ENCODE measurements at places on chromosomes 7 and 10.

GRCh38 chr7:139855498-139856270 lies 26.6 kb downstream of the TBXAS1 start:
- peak; percentile 40 for ATAC-seq
- H3K36me3 ChIP-seq = no peaks in the 10 kb centered on the region
- H3K4me1 ChIP-seq = peaks cover 16% of the 10 kb centered on the region
- peak overlapping the region; percentile 29 for H3K27ac ChIP-seq
- no peak overlapping the region for H3K4me3 ChIP-seq

DNA sequence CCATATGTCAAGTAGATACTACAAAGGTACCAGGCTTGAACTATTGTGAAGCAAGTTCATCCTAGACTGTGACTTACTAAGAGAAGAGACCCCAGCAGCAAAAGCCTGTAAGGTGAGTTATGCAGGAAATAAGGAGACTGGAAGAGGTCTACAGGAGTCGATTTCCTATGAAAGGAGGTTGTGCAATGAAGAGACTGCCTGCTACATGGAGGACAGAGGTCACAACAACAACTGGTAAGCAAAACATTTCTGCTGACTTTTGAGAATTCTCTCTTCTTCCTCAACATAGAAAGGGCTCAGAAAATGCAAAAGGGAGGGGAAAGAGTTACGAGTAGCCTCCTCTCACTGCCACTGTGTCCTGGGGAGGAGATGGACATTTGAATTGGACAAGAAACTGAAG lies 42.4 kb downstream of the PDK4 start:
- no peaks in the 10 kb centered on the region for H3K27me3 ChIP-seq
- H3K36me3 ChIP-seq = no peaks in the 10 kb centered on the region
- H3K4me3 ChIP-seq = no peak overlapping the region
- no peak for ATAC-seq
- peaks cover 31% of the 10 kb centered on the region for H3K4me1 ChIP-seq

DNA sequence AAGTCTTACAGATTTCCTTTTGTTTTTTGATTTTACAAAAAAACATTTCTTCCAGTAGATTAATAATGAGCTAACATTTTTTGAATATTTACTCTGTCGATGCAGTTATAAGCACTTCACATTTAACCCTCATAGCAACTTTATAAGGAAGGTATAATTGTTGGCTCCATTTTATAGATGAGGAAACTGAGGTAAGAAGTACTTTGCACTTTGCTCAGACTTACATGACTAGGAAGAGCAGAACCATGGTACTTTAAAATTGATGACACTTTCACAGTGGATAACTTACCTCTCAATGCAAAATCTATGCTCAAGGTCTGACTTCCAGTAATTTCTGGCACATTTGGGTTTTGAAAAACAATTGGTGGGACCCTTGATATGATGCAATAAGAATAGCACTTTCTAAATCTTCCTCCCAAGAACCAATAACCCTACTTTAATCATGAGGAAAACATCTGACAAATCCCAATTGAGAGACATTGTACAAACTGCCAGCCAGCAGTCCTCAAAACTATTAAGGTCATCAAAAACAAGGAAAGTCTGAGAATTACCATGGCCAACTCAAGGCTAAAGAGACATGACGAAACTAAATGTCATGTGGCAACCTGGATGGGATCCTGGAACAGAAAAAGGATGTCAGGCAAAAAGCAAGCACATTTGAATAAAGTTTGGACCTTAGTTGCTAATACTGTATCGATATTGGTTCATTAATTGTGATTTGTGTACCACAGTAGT lies 72.6 kb downstream of the RALA start:
- no peaks in the 10 kb centered on the region for H3K27me3 ChIP-seq
- H3K36me3 ChIP-seq = peaks cover 71% of the 10 kb centered on the region
- no peak overlapping the region for H3K4me3 ChIP-seq
- H3K27ac ChIP-seq = no peak overlapping the region

DNA sequence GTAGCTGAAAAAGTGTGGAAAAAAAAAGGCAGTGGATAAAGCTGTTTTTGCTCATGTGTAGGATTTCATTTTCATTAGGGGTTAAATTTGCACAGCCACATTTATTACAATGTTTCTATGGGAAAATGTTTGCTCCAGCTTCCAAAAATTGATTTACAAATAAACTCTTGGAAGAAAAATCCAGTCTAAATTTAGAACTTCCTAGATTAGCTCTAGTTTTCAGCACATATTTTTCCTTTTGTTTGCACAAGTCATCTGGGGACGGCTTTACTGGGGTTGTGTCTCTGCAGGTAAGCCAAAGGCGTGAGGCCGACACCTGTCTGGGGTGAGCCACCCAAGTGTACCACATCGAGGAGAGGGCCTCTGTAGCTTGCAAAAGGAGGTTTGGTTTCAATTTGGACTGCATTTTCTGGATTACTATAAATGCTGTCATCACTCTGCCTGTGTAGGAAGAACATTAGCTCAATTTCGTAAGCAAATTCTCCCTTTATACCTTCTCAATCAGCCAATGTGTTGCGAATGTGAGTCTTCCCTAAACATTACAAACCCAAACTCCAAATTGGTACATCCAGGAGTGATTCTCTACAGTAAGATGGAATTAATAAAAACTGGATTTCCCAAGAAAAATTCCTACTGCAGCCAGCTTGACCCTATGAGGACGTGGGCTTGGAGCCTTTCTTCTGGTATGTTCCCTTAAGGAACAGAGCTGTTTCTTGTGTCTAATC lies 89.5 kb upstream of the ZNF438 start:
- no peak overlapping the region for H3K4me3 ChIP-seq
- no peaks in the 10 kb centered on the region for H3K27me3 ChIP-seq
- no peak overlapping the region for H3K27ac ChIP-seq
- H3K4me1 ChIP-seq = no peaks in the 10 kb centered on the region

DNA sequence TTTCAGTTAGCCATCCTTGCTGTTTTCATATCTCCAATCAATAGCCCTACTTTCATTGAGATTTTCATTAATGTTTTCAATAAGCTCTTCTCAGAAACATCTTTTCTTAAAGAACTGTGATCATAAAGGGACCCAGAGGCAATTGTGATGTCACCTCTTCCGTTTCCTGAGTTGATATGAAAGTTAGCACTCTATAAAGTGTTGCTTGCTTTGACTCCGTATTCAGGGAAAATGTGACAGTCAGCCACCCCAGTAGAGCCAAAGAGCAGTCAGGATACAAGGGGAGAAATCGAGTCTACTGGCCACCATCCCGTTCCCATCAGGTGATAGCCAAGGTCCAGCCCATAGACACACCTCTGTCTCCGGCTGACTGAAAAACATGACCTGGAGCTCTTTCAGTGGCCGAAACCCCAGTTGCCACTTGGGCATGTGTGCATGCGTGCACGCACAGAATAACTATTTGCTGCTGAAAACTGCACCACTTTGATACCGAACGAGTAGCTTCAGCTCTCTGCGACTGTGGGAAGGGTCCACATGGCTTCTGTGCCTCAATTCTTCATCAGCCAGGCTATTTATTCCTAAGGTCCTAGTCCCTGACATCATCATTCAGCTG lies 291.4 kb downstream of the USP6NL start:
- H3K4me3 ChIP-seq = no peak overlapping the region
- H3K4me1 ChIP-seq = peaks cover 10% of the 10 kb centered on the region
- no peak for ATAC-seq
- H3K27ac ChIP-seq = no peak overlapping the region
- H3K27me3 ChIP-seq = no peaks in the 10 kb centered on the region

GRCh38 chr7:16098058-16098457 lies 323.3 kb downstream of the CRPPA start:
- H3K4me3 ChIP-seq = no peak overlapping the region
- no peaks in the 10 kb centered on the region for H3K36me3 ChIP-seq
- H3K4me1 ChIP-seq = peaks cover 12% of the 10 kb centered on the region
- H3K27me3 ChIP-seq = no peaks in the 10 kb centered on the region

DNA sequence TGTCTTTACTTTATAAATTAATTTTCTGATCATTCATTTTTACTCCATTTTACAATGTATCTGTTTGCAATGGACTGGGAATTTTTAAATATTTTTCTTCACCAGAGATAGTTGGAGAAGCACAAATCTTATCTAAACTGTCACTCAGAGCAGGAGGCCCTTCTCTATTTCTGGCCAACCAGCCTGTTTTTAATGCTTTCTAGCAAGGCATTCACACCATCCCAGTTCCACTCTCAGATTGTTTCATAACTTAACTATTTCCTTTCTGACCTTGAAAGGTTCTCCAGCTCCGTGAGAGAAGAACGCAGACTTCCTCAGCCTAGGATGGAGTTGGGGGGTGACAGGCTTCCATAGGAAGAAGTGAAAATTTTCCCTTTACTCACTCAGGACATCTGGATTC lies 155.8 kb downstream of the SKIDA1 start:
- no peaks in the 10 kb centered on the region for H3K4me1 ChIP-seq
- no peaks in the 10 kb centered on the region for H3K36me3 ChIP-seq
- H3K27me3 ChIP-seq = no peaks in the 10 kb centered on the region
- ATAC-seq = no peak

GRCh38 chr7:51352174-51353100 lies 35.8 kb upstream of the COBL start:
- H3K27me3 ChIP-seq = no peaks in the 10 kb centered on the region
- H3K4me1 ChIP-seq = no peaks in the 10 kb centered on the region
- H3K4me3 ChIP-seq = no peak overlapping the region
- H3K27ac ChIP-seq = no peak overlapping the region
- ATAC-seq = no peak
- H3K36me3 ChIP-seq = no peaks in the 10 kb centered on the region

- H3K27me3 ChIP-seq = no peaks in the 10 kb centered on the region
- no peaks in the 10 kb centered on the region for H3K36me3 ChIP-seq
- no peak overlapping the region for H3K4me3 ChIP-seq
Observed at GRCh38 chr7:63008366-63008765, 990.3 kb upstream of the ZNF722 start.

DNA sequence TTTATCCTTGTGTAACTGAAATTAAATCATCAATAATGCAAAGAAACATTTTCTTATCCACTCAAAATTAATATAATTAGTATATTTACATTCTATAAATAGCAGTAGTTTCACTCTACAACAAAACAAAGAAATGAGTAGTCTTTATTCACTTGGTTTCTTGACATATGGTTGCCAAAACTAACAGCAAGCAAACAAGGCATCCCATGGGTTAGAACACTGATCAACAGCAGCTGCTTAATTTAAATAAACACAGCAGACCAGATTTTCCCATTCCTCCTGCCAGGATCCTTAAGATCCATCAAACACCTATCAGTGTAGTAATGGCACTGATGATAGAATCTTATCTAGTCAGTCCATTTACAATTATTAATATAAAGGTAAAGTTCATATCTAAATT lies 22.1 kb downstream of the NCAPG2 start:
- no peak overlapping the region for H3K27ac ChIP-seq
- no peak overlapping the region for H3K4me3 ChIP-seq

GRCh38 chr10:26931223-26931622 lies 70.5 kb upstream of the ABI1 start:
- no peak for ATAC-seq
- no peaks in the 10 kb centered on the region for H3K27me3 ChIP-seq
- peaks cover 7% of the 10 kb centered on the region for H3K4me1 ChIP-seq
- no peaks in the 10 kb centered on the region for H3K36me3 ChIP-seq

DNA sequence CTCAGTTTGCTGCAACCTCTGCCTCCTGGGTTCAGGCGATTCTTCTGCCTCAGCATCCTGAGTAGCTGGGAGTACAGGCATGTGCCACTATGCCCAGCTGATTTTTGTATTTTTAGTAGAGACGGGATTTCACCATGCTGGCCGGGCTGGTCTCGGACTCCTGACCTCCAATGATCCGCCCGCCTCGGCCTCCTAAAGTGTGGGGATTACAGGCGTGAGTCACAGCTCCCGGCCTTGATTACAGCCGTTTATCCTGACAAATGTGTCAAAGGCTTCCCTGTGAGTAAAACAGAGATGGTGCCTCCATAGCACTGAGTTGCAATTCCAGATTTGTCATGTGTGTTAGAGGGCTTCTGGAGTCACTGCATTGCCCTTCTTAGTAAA lies 273.7 kb downstream of the CCDC3 start:
- H3K27ac ChIP-seq = peak overlapping the region; percentile 75
- no peaks in the 10 kb centered on the region for H3K27me3 ChIP-seq
- H3K36me3 ChIP-seq = no peaks in the 10 kb centered on the region
- H3K4me3 ChIP-seq = no peak overlapping the region

GRCh38 chr10:30959836-30960210 lies 71.8 kb downstream of the ZNF438 start:
- H3K4me1 ChIP-seq = no peaks in the 10 kb centered on the region
- H3K36me3 ChIP-seq = peaks cover 2% of the 10 kb centered on the region
- ATAC-seq = no peak
- H3K4me3 ChIP-seq = no peak overlapping the region

DNA sequence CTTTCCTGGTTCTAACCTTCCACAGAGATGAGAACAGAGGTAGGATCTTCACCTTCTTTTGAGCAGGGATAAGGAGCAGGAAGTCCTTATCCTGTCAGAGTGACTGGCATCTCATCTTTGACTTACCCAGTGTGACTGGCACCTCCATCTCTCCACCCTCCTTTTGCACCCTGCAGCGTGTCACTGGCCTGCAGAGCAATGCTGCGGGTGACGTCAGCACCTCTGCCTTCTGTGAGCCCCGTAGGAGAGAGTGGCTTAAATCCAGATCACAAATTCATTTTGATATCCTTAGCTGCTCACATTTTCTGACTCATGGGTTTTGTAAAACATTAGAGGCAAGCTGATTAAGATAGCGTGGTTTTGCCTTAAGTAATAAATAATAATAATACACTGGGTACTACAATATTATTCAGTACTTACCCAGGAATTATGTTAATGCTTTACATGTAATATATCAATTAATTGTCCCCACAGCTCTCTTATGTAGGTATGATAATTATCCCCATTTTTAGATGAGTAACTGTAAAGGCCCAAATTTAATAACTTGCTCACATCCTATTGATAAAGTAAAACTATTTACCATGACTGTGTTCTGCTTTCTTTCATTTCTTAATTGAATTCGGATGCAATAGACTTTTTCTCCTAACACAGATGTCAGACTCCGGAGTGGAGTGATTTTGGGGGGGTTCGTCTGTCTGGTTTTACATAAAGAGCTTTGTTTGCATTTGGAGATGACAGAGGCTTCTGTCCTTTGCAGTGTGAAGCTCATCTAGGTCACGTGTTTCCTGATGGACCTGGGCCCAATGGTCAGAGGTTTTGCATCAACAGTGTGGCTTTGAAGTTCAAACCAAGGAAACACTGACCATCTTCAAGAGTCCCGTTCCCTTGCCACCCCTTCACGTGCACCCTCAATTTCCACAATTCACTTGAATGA lies 24.9 kb downstream of the MSRB2 start:
- no peak overlapping the region for H3K27ac ChIP-seq
- no peaks in the 10 kb centered on the region for H3K36me3 ChIP-seq
- no peak for ATAC-seq
- H3K4me3 ChIP-seq = no peak overlapping the region
- H3K4me1 ChIP-seq = no peaks in the 10 kb centered on the region

DNA sequence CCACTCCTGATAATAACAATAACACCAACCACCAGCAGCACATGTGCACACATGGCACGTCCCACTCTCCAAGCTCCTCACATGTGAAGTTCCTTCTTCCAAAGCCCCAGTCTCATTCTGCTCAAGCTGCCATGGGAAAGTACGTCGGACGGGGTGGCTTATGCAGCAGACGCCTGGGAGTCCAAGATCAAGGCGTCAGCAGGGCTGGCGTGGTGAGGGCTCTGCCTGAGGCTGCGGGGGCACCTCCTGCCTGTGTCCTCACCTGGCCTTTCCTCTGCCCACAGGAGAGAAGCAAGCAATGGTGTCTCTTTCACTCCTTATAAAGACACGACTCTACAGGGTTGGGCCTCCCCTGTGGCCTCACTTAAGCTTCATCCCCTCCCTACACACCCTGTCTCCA lies 68.8 kb upstream of the INSIG1 start:
- no peak overlapping the region for H3K4me3 ChIP-seq
- H3K27me3 ChIP-seq = peaks cover 11% of the 10 kb centered on the region
- ATAC-seq = no peak
- H3K27ac ChIP-seq = no peak overlapping the region
- H3K4me1 ChIP-seq = peaks cover 7% of the 10 kb centered on the region
- no peaks in the 10 kb centered on the region for H3K36me3 ChIP-seq

- no peaks in the 10 kb centered on the region for H3K36me3 ChIP-seq
- H3K27ac ChIP-seq = no peak overlapping the region
- no peaks in the 10 kb centered on the region for H3K4me1 ChIP-seq
- no peak for ATAC-seq
Observed at GRCh38 chr7:3430588-3430987, 129.5 kb downstream of the SDK1 start.

All from gastroesophageal sphincter (tissue), 4 donors.